Tibial artery (tissue), 4 donors: ENCODE measurements at places on chromosomes 7 and 10.

GRCh38 chr10:77564731-77565589 is 72.6 kb downstream of the KCNMA1 start:
- DNase-seq = peak; percentile 59

DNA sequence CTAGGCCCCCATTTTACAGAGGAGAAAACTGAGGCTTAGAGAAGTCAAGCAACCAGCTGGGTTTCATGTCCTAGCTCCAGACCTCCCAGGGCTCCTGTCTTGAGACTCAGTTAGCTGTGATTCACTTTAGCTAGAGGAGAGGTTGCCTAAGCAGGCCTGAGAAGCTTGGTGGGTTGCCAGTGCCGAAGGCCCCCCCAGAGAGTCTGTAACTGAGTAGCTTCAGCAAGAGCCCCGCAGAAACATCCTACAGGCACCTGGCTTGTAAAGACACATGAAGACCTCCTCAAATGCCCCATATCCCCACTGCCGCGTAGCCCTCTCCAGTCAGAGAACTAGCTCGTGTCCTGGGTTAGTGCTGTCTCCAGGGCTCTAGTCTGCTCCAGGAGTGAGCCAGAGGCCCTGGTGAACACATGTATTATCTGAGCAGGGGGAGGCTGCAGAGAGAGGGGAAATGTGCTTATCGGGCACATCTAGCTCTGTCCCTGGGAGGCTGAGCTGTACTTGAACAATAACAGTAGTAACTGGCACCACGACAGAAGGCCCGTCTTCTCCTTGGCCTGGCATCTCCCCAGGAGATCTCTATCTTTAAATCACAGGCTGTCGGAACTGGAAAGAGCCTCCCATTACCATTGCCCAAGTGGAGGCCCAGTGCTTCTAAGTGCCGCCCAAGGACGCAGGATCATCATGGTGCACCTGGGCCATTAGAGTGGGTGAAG is 28.9 kb downstream of the UNC5B start:
- no peak for DNase-seq

DNA sequence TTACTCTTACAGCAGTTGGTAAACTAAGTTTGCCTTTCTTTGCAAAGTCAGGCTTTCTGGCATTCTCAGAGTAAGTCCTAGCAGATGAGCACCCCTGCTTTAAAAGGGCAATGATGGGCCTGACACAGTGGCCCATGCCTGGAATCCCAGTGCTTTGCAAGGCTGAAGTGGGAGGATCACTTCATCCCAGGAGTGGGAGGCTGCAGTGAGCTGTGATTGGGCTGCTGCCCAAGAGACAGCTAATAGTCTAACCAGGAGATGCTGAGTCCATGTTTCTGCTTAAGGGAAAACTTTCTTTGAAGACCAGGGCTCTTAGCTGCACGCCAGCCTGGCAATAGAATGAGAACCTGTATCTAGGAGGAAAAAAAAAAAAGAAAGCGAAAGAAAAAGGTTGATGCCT is 100.2 kb upstream of the MPP7 start:
- no peak for DNase-seq

DNA sequence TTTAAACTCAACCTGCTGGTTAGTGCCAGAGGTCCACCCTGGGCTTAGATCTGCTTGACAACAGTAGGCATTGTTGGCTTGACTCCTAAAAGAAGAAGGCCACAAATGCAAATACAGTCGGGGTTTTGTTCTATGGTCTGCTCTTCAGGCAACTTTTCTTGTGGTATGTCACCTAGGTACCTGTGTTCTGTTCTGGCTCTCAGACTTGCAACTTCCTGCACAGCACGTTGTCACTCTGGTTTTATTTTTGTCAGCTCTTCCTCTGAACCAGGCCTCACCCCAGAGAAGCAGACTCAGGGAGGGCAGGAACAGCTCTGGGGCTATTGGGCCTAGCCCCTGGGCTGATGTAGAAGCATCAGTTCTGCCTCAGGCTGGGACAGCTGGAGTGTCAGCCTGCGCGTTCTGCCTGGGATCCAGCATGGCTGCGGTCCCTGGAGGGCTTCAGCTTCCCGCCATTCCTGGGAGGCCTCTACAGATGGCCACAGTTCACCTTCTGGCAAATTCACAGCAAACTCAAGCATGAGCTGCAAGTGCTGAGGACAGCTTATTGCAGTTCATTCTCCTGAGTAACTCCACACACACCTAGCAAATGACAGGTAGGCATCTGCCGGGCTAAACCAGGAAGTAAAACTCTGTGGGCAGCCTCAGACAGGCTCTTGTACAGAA is 11.0 kb upstream of the PDCD4 start:
- DNase-seq = no peak

GRCh38 chr7:139582671-139583155 is 59.2 kb downstream of the CLEC2L start:
- no peak for DNase-seq

DNA sequence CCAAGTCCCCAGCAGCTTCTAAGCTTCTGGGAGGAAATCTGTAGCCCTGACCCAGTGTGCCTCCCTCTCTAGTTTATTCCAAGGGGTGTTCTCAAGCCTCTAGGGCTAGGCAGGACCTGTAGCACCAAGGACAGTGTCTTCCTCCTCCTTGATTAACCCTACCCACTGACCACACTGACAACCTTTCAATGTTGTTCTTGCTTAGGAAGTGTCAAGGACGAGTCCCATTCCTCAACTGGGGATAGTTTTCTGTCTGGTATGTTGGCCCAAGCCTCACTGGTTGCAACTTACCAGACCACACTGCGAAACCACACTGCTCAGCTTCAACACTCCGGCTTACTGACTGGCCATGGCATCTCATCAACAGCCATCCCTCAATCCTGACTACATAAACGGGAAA is 100.0 kb downstream of the RNF216 start:
- no peak for DNase-seq

- no peak for DNase-seq
Observed at GRCh38 chr7:73341877-73342276, 13.9 kb downstream of the FKBP6 start.

GRCh38 chr7:154996756-154997155 is 6.2 kb downstream of the PAXIP1 start:
- DNase-seq = no peak

DNA sequence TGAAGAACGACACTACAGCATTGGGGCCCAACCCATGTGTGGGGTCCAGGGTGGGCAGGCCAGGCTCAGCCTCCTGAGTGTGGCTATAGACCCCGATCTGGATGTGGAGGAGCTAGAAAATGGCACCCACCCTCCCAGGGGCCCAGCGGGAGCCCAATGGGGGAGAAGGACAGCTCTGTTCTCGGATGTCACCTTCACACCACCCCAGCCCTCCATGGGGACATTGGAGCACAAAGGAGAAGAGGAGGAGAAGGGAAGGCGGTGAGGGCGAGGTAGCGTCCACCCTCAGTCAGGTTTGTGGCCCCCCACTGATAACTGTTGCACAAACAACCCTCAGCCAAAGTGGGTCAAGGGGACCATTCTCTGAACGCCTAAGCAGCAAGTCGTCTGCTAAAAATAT is 509.3 kb downstream of the GRID1 start:
- no peak for DNase-seq

GRCh38 chr10:101902820-101903145 is 59.2 kb upstream of the KCNIP2 start:
- DNase-seq = no peak

DNA sequence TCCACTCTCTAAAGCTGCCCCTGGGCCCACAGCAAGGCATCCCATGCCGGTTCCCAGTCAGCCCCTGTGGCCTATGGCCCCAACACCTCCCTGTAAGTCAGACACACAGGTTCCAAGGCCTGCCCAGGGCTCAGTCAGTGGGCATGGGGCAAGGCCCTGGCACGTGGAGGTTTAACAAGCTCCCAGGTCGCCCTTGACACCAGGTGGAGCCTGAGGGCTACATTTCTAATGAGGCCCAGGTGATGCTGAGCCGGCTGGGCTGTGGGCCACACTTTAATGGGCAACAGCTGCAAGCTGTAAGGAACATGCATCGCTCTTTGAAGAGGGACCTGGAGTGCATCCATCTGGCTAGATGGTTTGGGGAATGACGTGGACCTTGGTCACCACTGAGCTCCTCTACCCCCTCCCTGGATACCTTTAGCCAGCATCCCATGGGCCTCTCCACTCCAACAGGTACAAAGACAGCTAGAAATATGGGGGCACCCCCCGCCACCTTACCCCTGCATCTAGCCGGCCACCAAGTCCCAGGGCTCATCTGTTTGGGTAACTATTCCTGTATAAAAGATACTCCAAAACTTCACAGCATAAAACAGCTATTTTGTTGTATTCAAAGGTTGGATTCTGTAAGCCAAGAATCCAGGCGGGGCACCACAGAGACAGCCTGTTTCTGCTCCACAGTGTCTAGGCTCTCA is 122.5 kb downstream of the OAT start:
- no peak for DNase-seq

- no peak for DNase-seq
Observed at GRCh38 chr7:124250297-124251034, 217.6 kb upstream of the TMEM229A start.

GRCh38 chr10:92894081-92894655 is 45.8 kb downstream of the EXOC6 start:
- no peak for DNase-seq

DNA sequence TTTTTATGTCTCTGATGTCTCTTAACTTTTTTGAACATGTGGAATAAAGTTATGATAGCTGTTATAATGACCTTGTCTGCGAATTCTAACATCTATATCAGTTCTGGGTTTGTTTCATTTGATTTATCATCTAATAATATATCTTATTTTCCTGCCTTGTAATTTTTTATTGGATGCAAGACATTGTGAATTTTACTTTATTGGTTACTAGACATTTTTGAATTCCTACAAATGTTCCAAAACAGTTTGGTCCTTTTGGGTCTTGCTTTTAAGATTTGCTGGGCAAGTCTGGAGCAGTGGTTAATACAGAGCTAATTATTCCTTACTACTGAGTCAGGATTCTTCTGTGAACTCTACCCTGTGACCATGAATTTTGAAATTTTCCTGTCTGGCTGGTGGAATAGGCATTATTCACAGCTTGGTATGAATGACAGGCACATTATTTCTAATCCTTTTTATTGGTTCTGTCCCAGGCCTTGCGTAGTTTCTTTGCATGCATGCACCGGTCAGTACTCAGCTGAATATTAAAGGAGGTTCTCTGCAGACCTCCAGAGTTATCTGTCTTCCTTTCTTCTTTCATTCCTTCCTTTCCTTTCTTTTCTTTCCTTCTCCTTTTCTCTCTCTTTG is 9.0 kb downstream of the CUTC start:
- DNase-seq = no peak

DNA sequence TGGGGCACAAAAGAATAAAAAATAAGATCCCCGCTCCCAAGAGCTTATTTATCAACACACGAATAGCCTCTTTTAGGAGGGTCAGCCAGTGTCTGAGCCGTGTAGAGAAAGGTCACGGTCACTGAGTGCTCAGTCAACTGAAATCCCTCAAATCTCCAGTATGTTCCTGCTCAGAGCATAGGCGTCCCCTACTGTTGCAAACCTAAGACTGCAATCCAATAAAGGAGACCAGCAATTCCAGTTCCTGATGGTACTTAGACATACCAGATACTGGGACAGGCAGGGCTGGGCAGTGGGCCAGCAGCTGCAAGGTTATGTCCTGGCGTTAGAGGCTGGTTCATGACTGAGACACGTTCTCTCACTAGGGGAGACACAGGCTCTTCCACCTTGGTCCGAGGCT is 93.6 kb downstream of the CACNB2 start:
- DNase-seq = no peak

DNA sequence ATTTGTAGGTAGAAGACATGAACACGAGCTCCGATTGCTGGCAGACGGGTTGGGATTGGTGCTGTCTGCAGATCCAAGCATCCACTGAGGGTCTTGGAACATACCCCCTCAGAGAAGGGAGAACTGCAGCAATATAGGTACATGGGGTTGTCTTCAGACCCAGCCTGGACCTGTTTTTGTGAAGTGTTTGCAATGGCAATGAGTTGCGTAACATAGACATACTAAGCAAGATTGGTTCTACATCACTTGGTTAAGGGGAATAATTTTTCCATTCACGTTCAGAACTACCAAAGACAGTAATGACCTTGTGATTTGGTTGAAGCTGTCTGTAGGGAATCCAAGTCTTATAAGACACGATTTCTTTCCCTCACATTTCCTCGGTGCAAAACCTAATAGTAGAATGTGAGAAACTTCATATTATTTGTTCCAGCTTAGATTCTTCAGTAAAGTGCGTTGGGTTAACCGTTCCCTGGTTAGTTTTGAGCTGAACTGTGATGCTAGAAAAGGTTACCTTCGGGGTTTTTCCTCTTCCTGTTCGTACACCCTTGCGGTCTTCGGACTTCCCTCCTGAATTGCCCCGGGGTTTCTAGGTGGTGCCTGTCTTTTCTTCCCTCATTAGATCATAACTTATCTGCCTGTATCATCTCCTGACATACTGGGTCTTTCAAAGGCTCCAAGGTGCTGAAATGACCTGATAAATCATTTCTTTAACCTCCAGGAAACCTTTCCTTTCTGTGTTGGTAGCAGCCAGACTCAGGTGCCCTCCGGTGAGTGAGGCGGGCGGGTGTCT is 14.4 kb downstream of the PROSER2 start:
- DNase-seq = no peak

DNA sequence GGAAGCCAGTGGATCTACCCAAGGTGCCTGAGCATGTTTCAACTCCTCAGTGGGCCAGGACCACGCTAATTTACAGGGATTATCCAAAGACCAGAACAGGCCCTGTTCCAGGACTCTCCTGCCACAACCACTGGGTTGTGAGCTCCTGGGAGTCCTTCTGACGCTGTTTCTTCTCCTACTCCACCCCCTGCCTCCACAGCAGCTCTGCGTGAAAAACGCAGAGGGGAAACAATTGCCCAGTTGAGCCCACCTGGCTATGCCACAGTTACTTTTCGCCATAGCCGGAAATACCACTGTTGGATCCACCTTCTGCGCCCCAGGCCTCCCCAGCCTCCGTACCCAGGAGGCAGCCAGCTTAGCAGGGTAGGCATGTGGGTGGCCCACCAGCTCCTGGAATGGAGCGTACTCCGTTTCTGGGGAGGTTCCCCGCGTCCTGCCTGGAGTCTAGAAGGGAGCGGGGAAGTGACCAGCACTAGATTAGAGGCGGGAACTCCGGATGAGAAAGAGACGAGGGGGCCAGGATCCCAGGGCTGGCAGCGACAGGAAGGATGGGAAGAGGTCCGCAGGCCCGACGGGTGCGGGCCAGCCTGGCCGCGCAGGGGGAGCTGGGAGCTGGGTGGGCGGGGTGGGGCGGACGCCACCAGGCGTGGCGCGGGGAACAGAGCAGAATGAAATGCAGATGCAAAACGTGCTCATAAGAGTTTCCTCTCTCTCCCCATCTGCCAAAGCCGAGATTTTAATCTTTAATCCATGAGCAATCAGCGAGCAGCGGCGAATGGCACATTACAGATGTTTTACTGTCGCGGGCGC is 32.1 kb upstream of the PAX2 start:
- DNase-seq = no peak
